ENCODE measurements at places on chromosomes 13 and 19. TPM values are rescaled to one million over a fixed set of nuclear protein-coding genes. Genes with fewer than 3 reads are reported as not detected.

Gene KLK14
- 0.80 TPM for total RNA-seq

- DNase-seq = no peak
Observed at GRCh38 chr13:72126424-72126823, 259.4 kb upstream of the DACH1 start.

Gene PRR22
- total RNA-seq = 7.4 TPM

DNA sequence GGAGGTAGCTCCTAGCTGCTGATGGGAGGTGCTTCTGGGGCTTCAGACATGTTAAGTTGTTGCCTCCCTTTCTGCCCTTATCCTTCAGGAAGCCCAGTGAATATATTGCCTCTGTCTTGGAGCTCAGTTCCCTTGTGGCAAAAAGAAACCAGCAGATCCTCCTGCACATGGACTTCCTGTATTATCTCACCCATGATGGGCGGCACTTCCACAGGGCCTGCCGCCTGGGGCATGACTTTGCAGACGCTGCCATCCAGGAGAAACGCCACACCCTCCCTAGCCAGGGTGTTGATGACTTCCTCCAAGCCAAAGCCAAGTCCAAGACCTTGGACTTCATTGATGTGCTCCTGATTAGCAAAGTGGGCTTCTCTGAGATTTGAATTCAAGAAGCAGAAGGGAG lies 6.0 kb upstream of the CYP4F12 start:
- no peak for DNase-seq

Gene CEACAM1
- 6.4 TPM for total RNA-seq

DNA sequence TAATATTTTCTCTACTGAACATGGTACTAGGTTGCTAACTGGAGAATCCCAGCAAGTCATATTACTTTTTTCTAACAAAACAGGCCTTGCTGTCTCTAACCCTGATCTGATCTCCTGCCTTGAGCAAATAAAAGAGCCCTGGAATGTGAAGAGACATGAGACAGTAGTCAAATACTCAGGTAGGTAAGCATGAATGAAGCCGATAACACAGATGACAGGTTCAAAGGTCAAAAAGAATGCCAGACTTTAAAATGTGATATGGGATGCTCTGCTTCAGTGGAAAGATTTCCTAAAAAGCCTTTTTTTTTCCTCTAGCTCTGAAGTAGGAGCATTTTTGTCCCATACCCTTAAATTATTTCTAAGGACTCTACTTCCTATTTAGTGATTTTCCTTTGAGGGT lies 28.7 kb downstream of the ZNF726 start:
- no peak for DNase-seq

Gene FCAR
- not detected for total RNA-seq

- DNase-seq = no peak
Observed at GRCh38 chr13:50609011-50609410, 234.5 kb downstream of the DLEU7 start.

GRCh38 chr13:107827840-107828549 lies 387.3 kb downstream of the LIG4 start:
- DNase-seq = no peak

Gene NEK5
- not detected for total RNA-seq

GRCh38 chr19:10808937-10809649 lies 26.9 kb downstream of the TMED1 start:
- DNase-seq = peak; percentile 19

DNA sequence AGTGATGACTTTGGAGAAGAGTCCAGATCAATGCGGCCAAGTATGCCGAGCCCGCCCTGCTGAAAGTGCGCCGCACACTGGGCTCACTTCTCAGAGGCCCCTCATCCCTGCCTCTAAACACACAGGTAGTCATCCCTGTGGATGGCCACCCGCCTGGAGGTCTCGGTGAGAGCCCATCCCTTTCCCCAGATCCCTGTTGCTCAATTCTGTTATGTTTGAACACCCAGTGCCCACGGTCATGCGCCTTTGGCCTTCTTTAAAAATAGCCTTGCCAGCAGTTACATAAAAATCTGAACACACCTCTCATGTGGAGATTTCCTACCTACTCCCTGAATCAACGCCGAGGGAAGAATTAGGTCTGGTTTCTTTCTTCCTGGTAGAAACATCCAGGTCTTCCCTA lies 11.9 kb downstream of the ELAVL1 start:
- DNase-seq = no peak

DNA sequence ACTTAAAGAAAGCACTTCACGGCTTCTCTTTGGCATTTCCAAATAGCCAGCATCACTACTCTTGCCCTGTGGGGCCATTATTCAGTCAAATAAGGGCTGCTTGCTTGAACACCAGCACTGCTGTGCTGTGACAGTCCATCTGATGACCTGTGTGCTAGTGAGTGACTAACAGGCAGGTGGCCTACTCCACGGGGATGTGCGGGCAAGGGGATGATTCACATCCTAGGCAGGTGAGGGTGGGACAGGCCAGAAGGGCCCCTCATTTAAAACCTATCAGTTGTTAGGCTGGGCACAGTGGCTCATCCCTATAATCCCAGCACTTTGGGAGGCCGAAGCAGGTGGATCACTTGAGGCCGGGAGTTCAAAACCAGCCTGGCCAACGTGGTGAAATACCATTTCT lies 8.2 kb downstream of the CCNE1 start:
- no peak for DNase-seq

- DNase-seq = no peak
Observed at GRCh38 chr13:100636441-100636840, 38.2 kb downstream of the TMTC4 start.

DNA sequence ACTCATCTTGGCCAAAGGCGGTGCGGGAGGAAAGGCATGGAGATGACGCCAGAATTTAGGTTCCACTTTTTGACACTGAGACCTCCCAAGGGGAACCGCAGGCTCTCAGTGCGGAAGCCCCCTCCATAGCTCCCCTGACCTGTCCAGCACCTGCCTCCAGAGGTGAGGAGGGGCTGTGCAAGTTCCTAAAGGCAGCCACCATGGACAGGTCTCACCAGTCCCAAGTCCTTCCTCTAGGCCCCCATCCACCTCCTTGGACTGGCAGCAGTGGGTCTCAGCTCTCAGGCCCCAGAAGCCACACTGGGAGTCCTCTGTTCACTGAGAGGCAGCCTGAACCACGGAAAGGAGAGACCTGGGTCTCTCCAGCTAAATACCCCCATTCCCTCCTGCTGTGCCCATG lies 31.6 kb upstream of the TSHZ3 start:
- no peak for DNase-seq

Gene C3
- total RNA-seq = 0.54 TPM

DNA sequence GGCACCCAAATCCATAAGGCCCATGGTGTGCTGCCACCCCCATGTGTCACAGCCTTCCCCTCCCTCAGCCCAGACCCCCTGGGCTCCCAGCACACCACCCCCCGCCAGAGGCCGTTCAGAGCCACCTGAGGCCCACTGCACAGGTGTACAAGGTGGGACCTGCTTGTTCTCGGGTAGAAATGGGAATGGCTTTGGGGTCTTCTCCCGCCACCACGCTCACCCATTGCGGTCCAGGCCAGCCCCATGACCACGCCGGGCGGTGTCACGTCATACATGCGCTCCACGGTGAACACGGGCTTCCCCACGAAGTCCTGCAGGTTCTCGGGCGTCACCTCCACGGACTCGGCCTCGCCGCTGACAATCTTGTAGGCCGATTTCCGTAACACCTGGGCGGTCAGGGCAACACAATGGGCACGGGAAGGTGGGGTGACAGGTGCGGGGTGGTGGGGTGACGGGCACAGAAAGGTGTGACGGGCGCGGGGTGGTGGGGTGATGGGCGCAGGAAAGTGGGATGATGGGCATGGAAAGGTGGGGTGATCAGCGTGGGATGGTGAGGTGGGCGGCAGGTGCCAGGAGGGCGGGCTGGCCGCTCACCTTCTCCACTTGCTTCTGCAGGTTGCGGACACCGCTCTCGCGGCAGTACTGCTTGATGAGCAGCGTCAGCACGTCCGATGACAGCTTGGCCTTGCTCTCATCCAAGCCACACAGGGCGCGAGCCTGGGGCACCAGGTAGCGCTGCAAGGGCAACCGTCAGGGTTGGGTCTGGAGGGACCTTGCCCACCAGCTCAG lies 4.3 kb downstream of the RPL36 start:
- DNase-seq = no peak

DNA sequence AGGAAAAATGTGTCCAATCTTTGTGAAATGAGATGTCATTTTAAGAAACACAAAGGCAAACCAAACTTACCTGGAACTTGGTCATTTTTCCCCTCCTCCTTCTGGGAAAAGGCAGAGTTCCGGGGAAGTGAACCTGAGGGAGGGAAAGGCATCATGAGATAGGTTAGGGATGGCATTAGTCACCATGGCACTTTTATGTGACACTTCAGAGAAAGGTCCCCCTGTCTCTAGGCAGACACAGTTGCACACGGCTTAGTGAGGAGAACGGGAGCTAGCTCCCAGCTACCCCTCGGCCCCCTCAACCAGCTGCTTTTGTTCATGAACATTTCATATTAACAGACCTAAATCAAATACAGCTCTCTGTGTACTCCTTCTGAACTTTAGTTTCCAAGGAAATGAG lies 1.5 kb downstream of the ZNF235 start:
- DNase-seq = no peak

- no peak for DNase-seq
Observed at GRCh38 chr19:17757125-17757524, 5.8 kb downstream of the FCHO1 start.

Gene KANK3
- 1.5 TPM for total RNA-seq

Gene RFPL4AL1
- not detected for total RNA-seq

Gene ZNF28
- 14.5 TPM for total RNA-seq

DNA sequence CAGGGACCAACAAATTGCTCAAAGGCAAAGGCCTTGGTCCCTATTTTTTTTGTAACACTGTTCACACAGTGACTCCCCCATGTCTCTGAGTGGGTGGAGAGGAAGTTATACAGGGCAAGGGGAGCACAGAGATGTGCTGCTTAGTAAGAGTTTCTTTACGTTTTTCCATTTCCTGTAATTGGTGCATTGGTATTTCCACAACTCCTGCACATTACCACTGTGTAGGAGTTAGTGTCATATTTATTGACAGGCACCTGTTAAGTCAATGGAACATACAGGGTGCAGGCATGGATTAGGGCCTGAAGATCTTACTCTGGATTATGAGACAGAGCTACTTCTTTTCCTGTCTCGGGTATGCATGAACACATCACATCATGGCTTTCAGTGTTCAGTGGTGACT lies 45.2 kb downstream of the SOX21 start:
- DNase-seq = peak; percentile 16

DNA sequence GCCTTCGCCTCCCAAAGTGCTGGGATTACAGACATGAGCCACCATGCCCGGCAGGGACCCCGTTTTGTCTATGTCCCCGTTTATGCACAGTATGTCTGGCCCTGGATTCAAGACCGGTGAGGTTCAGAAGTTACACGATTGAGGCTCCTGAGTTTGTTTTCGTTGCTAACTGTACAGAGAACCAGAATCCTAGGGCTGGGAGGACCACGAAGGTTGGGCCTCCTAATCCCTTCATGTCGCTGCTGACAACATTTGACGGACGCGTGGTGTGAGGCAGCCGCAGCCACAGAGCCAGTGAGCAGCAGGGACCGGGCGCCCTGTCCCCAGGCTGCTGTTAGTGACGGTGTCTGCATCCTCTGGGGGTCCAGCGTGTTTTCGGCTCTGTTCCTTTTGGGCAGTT lies 91.4 kb downstream of the ATP11A start:
- no peak for DNase-seq

Gene ICAM5
- 0.39 TPM for total RNA-seq

Gene CBY2
- not detected for total RNA-seq

DNA sequence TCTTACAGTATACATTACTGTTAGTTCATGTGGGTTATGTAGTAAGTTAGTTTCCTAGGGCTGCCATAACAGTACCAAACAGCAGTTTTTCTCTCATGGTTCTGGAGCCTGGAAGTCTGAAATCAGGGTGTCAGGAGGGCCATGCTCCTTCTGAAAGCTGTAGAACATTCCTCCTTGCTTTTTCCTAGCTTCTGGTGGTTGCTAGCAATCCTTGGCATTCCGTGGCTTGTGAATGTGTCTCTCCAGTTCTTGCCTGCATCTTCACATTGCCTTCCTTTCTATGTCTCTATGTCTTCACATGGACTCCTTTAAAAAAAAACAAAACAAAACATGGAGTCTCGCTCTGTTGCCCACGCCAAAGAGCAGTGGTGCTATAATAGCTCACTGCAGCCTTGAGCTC lies 95.4 kb downstream of the WDFY2 start:
- DNase-seq = no peak
